Fibroblast of the conjunctiva (primary cell): ENCODE measurements at places on chromosomes 11 and 22.

- no peak for DNase-seq
Measured at GRCh38 chr11:46413760-46414465, 22.3 kb upstream of the CHRM4 start.

GRCh38 chr22:50268655-50269113 is 1.5 kb downstream of the MAPK11 start:
- no peak for DNase-seq

DNA sequence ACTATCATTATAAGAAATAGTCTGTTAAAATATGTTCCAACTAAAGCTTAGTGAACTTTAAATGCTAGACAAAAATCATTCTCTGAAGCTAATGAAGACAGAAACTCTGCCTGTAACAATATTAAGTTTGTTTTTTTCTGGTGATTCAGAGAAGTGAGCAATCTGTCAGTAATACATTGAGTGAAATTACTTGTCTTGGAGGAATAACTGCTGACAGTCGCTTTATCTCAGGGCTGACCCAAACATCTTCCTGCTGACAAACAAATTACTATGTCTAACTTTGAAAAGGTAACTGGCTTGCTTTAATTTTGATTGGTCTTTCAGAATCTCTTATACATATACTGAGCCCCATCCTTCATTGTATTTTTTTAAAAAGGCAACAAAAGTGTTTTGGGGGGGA is 264.5 kb downstream of the SOX6 start:
- no peak for DNase-seq

GRCh38 chr22:48693377-48694135 is 1134.1 kb downstream of the BRD1 start:
- no peak for DNase-seq

DNA sequence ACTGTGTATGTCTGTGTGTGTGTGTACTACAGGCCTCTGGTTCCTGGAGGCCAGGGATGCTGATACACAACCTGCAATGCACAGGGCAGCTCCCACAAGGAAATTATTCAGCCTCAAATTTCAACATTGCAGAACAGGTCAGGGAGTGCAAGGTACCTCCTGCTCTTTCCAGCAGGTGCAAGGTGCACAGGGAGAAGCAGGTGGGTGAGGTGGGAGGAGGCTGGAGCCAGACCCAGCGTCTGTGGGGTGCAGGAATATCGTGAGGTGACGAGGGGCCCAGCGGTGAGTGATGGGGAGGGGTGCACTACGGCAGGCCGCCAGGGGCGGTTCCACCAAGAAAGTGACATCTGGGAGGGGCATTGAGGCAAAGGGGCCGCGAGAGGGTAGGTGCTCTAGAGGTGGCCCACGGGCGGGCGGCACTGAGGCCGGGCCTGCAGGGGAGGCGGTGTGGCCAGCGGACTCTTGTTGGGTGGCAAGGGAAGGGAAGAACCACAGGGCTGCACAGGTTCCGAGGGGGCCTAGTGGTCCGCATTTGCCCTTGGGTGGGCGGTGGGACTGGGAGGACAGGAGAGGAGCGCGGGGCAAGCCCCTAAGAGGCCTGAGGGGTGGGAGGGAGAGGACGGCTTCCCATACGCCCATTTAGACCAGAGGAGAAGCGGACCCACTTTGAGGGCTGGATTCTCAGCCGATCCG is 21.6 kb downstream of the DGCR6L start:
- no peak for DNase-seq

DNA sequence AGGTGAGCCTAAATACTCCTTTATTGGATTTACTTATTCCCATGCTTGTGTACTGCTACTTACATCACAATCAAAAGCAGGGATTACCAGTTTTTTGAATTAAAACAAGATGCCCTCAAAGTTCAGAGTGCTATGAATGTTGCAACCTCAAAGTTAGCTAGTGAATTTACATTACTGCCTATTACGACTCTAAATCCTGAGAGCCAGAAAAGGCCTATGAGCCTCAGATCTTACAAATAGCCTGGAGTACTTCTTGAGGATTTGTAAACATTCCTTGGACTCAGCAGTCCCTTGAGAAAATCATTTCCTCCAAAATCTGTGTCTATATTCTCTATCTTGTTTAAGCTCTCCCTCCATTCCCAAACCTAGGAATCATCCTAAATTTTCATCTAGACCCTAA is 25.5 kb downstream of the CHORDC1 start:
- peak; percentile 22 for DNase-seq

DNA sequence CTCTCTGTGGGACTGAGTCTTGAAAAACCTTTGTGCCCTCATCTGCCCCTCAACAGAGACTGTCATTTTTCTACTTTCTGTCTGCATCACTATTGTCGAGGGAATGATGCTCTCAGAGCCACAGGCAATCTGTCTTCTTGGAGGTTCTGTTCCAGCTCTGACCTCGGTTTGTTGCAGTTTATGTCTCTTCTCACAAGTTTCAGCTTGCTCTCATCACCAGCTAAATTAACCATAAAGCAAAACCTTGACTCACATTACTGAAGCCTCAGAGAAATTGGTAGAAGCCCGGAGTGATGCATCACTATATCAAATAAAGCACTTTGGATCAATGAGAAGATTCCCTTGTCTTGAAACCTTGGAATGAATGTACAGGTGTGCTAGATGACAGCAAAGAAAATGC is 60.6 kb upstream of the BLID start:
- DNase-seq: no peak

- no peak for DNase-seq
Measured at GRCh38 chr11:129798212-129798611, 17.4 kb upstream of the TMEM45B start.

GRCh38 chr11:133955081-133955891 is 1.5 kb downstream of the IGSF9B start:
- DNase-seq: no peak

DNA sequence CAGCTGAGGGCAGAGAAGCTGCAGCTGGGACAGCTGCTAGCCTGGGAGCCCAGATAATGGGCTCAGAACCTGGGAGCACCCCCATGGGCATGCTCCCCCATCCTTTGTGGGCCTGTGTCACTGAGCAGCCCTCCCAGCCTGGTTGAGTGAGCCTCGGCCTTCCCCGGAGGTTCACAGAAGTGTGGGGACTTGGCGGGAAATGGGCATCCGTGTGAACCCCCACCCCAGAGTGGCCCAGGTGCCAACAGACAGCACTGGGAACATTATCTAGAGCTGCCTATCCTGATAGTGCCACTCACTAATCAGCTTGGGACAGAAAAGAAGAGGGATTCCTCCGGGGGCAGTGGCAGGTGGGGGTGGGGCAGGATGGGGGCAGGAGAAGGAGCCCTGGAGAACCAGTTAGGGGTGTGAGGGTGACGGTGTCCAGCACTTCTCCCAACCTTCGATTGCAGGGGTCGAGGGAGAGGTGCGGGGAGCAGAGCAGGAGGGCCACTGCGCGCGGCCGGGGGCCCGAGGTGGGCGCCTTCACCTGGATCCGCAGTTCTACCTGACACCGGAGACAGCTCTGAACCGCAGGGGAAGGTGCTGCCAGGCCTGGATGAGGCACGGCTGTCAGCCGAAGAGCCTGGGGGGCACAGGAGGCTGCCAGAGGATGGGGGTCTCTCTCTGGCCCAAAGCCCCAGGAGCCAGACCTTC is 33.1 kb downstream of the FLRT1 start:
- DNase-seq: no peak

GRCh38 chr22:36998620-36999351 is 20.5 kb downstream of the TST start:
- no peak for DNase-seq

- DNase-seq: no peak
Measured at GRCh38 chr11:99952816-99953215, 734.3 kb upstream of the ARHGAP42 start.

- DNase-seq: peak; percentile 31
Measured at GRCh38 chr11:75014129-75014528, 25.4 kb downstream of the NEU3 start.

DNA sequence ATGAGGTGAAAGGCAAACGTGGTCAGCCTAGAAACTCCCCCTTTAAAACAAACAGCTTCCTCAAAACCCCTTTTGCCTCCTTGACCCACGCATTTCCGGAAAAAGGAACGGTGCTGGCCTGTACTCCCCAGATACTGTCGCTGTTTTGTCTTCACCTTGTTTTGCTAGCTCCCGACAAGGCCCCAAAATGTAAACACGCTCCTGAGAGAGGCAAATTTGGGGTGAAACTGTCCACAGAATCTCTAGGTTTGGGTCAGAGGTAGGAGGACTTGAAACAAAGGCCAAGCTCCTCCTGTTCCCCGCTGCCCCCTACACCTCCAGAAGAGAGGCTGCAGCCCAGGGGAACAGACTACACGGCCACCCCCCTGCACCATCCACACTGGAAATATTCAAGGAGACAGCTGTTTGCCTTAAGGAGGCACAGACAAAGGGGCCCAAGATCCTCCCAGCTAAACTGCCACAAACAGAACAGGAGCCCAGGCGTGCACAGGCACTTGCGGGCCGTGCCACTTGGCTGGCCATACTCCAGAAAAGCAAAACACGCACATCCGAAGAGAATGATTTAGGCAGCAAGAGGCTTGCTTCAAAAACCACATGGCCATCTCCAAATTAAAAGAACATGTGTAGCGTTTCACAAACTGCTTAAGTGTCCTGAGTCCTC is 160.5 kb upstream of the GRK3 start:
- DNase-seq: peak; percentile 24

- no peak for DNase-seq
Measured at GRCh38 chr11:27496461-27496860, 10.1 kb downstream of the LIN7C start.

GRCh38 chr11:70548976-70549375 is 150.6 kb downstream of the CTTN start:
- no peak for DNase-seq

GRCh38 chr11:60872961-60873524 is 5.7 kb downstream of the ZP1 start:
- DNase-seq: peak; percentile 67

GRCh38 chr22:23110190-23110921 is 31.4 kb downstream of the RSPH14 start:
- DNase-seq: no peak

GRCh38 chr11:32960553-32961164 is 55.0 kb upstream of the DEPDC7 start:
- DNase-seq: peak; percentile 33

DNA sequence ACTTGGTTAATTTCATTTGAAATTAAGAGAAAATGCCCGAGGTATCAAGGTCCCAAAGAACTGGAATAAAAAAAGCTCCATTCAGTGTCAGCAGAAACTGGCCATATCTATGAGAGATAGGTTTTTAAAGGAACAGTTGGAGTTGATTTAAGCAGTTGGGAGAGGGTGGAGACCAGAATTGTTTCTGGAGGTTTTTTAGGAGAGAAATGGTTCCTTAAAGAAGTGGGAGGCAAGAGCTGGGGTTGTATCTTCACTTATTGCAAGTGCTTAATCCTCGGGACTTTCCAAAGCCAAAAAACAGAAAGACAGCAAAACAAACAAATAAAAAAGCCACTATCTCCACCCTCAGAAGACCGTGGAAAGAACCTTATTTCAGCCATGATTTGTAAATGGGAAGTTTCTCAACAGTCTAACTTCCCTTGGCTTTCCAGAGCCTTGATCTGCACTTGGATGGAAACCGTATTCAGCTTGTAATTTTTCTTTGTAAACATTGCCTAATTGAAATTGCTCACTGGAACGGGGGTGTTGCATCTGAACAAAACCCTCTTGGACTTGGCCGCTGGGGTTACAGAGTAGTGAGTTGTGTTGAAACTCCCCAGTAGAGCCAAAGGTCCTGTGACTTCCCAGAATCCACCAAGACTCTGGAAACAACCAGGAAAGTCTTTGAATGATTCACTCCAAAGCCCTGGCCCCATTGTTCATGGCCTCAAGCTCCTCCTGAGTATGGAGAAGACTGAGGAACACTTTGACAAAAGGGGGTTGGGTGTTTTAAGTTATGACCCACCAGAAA is 115.6 kb downstream of the SLC1A2 start:
- DNase-seq: peak; percentile 75

- no peak for DNase-seq
Measured at GRCh38 chr11:29008481-29008880, 900.3 kb downstream of the METTL15 start.

DNA sequence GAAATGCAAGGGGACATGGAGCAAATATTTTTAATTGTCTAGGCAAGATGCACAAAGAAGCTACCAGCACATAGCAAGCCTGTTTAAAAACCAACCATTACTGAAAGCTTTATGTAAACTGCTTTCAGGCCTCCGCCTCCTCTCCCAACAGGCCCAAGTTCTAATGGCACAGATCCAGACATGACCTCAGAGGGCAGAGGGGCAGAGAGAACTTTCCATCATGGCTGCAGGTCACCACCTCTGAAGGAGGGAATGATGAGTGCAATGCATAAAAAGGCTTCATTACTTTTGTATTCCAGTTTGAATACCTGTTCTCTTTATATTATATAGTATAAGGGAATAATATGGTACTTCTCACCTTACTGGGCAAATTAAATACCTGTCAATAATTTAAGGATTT is 15.2 kb downstream of the DDX17 start:
- DNase-seq: peak; percentile 57

DNA sequence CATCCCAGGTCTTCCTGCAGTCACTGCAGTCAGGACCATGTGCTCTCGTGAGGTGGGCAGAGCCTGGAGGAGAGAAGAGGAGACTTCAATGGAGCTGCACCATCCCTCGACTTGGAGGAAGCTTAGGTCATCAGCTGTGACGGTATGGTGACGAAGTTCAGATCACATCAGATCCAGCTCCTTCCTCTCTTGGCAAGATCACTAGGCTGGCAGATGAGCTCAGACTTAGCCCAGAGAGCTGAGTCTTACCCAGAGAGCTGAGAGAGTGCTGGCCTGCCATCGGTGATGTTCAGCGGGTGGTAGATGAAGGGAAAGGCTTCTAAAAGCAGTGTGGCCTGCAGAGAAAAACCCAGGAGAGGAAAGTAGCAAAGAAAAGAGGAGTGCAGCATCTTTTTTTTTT is 1.8 kb upstream of the SLC15A3 start:
- no peak for DNase-seq

DNA sequence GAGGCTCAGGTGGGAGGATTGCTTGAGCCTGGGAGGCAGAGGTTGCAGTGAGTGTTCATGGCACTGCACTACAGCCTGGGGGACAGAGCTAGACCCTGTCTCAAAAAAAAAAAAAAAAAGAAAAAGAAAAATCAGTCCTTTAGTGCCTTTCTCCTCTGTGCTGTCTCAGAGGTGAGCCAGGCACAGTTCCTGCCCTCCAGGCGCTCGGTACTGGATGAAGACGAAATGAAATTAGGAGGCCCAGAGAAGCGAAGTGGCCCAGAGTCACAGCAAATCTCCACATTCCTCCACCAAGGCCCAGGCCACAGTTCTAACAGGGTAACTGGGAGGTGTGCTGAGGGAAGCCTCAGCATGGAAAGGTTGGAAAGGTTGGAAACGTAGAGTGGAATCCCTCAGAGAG is 4.9 kb downstream of the PLEKHB1 start:
- DNase-seq: no peak

DNA sequence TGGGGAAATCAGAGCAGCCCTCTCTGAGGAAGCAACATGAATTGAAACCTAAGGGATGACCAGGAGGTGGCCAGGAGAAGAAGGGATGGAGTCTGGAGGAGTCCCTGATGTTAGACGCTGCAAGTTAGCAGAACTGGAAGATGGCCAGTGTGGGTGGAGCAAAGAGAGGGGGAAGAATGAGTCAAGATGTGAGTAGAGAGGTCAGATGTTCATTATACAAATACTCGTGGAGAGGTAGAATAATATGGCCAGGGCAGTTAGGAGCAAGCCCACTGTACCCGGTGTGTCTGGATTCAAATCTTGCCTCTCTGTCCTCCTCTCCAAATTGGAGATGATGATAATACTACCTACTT is 242.0 kb downstream of the TENM4 start:
- no peak for DNase-seq
